ENCODE measurements at places on chromosomes 5 and 9. TPM values are rescaled to one million over a fixed set of nuclear protein-coding genes. Genes with fewer than 3 reads are reported as not detected.
A peak's percentile ranks its signal among the peaks of the same experiment; 100 is the strongest.

DNA sequence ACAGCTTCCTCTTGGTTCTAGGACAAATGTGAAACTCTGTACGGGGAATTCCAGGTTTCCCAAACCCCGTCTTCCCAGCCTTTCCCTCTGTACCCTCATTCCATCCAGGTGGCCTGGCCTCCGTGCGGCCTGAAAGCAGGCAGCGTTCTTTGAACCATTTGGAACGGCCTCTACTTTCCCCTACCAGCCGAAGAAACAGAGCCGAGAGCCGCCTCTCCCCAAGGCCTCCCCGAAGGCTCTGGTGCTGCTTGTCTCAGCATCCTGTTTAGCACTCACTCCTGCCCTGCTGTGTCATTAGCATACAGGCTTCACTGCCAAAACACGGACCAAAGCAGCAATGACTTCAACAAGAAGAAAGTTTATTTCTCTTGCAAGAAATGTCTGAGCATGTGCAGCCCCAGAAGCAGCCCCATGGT, 137.7 kb downstream of the HSD17B3 start:
- H3K27ac ChIP-seq, result no peak overlapping the region
- no peaks in the 10 kb centered on the region for H3K4me1 ChIP-seq
- H3K4me3 ChIP-seq, result no peak overlapping the region
- no peaks in the 10 kb centered on the region for H3K27me3 ChIP-seq
- no peak for DNase-seq

- no peak overlapping the region for H3K4me3 ChIP-seq
- H3K36me3 ChIP-seq, result no peaks in the 10 kb centered on the region
- DNase-seq, result peak; percentile 27
- no peaks in the 10 kb centered on the region for H3K4me1 ChIP-seq
- H3K27ac ChIP-seq, result no peak overlapping the region
Observed at GRCh38 chr5:65742565-65743231, 20.7 kb downstream of the NLN start.

- DNase-seq, result no peak
- no peaks in the 10 kb centered on the region for H3K27me3 ChIP-seq
- no peak overlapping the region for H3K27ac ChIP-seq
- H3K4me1 ChIP-seq, result no peaks in the 10 kb centered on the region
Observed at GRCh38 chr9:115756736-115757135, 396.9 kb upstream of the PAPPA start.

- H3K36me3 ChIP-seq, result no peaks in the 10 kb centered on the region
- no peaks in the 10 kb centered on the region for H3K4me1 ChIP-seq
- peak; percentile 53 for DNase-seq
- H3K4me3 ChIP-seq, result no peak overlapping the region
Observed at GRCh38 chr5:75734913-75735789, 17.9 kb upstream of the POC5 start.

GRCh38 chr5:149728303-149728702, 1.8 kb upstream of the PPARGC1B start:
- H3K27me3 ChIP-seq, result no peaks in the 10 kb centered on the region
- no peaks in the 10 kb centered on the region for H3K36me3 ChIP-seq
- H3K27ac ChIP-seq, result no peak overlapping the region
- DNase-seq, result no peak

DNA sequence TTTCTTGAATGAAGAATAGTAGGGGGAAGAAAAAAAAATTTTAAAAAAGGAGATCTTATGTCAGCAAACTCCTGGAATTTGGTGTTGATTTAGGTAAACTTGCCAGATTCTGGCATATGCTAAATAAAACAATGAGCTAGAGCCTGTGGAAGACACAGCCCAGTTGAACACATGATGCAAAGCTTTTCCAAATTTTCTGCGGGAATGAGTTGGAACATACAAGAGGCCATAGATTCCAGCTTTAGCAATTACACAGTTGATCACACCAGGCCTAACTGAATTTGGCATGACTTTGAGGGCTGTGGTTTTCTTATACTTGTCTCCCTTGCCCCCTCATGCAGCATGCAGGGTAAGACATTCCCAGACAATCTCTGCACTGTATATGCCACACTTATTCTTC, 297.0 kb downstream of the SH3GL2 start:
- H3K36me3 ChIP-seq, result no peaks in the 10 kb centered on the region
- no peaks in the 10 kb centered on the region for H3K4me1 ChIP-seq
- H3K27me3 ChIP-seq, result no peaks in the 10 kb centered on the region
- H3K4me3 ChIP-seq, result no peak overlapping the region
- H3K27ac ChIP-seq, result no peak overlapping the region

DNA sequence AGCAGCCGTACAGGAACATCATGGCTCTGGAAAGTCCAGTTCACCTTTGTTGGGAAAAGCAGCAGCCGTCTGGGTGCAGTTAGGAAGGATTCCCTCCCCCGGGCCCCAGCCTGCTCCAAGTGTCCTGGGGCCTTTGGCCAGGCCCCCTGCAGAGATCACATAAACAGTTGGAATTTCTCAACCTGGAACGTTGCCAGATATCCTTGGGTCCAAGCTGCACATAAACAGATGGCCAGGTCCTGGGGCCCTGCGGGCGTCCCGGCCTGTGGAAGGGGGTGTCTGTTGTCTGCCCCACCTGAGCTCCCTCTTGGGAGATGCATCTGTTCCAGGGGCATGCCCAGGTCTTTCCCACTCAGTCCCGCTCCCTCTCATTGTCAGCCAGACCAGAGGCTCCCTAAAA, 92.7 kb downstream of the COL5A1 start:
- H3K4me1 ChIP-seq, result no peaks in the 10 kb centered on the region
- H3K4me3 ChIP-seq, result no peak overlapping the region
- no peak for DNase-seq

DNA sequence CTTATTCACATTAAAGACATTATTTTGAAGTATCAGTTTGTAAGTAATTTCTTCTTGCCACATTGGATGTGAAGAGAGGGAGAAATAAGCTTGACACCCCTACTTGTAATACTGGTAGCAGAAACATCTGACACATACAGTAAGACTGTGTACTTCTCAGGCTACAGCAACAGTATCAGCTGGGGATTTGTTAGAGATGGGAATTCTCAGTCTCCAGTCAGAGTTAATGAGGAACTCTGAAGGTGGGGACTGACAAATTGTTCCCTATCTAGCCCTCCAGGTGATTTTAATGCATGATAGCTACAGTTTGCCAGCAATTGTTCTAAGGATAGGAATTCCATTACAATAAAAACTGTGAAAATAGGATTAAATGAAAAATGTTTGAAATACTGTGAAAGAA, 524.8 kb downstream of the PRR16 start:
- H3K27ac ChIP-seq, result no peak overlapping the region
- no peak overlapping the region for H3K4me3 ChIP-seq
- no peak for DNase-seq
- no peaks in the 10 kb centered on the region for H3K27me3 ChIP-seq
- no peaks in the 10 kb centered on the region for H3K36me3 ChIP-seq

DNA sequence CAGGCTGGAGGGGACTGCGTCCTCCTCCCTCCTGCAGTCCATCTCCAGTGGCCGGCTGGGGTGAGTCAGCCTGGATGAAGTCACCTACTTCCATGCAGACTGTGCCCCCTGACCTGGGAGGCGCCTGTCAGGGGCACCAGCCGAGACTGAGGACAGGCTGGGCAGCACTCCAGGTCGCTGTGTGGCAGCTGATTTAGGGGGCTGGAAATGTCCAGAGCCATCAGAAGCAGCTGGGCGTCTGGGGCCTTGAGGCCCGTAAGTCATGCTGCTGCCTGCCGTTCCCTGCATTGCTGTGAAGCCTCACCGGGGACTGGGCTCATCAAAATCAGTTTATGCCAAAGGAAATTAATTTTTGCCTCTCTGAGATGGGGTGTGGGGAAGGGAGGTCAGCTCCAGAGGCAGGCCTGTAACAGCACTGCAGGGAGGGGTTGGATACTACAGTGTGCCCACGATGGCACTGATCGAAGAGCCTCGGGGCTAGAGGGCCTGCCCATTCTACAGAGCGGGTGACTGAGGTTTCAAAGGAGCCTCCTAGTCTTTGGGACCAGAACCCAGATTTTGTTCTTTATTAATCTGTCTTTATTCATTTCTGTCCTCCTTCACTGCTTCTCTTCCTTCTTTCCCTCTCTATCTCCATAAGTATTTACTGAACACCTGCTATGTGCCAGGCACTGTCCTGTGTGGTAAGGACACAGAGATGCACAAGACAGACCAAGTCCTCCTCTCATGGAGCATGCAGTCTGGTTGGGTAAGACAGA, 70.4 kb upstream of the PSD2 start:
- H3K27me3 ChIP-seq, result no peaks in the 10 kb centered on the region
- DNase-seq, result peak; percentile 94
- H3K27ac ChIP-seq, result peak overlapping the region; percentile 60
- H3K36me3 ChIP-seq, result no peaks in the 10 kb centered on the region
- no peaks in the 10 kb centered on the region for H3K4me1 ChIP-seq

Gene SPATA6L
- total RNA-seq, result 2.9 TPM

Gene RANBP17
- 25.3 TPM for total RNA-seq

Gene OBP2B
- total RNA-seq, result not detected

Gene GDA
- not detected for total RNA-seq
